Left lobe of liver (tissue), 2 donors: ENCODE measurements at places on chromosomes 6 and 20.

DNA sequence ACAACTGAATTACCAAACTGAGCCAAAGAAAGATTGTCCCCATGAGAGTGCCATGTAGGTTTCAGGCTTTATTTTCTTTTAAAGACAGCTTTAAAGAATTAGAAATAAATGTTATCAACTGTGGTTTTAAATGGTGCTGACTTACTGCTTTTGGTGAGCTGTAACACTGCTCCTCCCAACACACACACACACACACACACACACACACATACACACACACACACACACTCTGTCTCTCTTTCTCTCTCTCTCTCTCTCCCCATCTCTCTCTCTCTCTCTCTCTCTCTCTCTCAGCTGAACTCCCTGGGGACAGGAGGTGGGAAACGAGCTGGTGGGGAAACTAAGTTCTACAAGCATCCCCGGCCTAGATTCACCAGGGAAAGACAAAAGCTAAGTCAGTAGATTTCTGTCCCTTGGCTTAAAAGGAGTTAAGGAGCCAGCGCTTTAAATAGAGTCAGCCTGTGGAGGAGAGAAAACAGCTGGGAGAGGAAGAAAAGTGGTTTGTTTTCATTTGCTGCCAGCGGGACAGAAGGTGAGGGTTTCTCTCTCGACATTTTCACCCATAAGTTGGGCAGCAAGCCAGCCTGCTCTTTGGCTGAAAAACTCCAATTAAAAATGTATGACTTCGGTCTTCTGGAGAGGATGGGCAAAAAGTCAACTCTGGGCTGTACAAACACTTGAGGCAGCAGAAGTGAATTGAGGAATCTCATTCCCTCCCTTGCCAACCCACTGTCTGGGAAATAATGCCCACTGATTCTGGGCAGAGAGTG, 27.4 kb downstream of the CBLN4 start:
- DNase-seq: no peak

DNA sequence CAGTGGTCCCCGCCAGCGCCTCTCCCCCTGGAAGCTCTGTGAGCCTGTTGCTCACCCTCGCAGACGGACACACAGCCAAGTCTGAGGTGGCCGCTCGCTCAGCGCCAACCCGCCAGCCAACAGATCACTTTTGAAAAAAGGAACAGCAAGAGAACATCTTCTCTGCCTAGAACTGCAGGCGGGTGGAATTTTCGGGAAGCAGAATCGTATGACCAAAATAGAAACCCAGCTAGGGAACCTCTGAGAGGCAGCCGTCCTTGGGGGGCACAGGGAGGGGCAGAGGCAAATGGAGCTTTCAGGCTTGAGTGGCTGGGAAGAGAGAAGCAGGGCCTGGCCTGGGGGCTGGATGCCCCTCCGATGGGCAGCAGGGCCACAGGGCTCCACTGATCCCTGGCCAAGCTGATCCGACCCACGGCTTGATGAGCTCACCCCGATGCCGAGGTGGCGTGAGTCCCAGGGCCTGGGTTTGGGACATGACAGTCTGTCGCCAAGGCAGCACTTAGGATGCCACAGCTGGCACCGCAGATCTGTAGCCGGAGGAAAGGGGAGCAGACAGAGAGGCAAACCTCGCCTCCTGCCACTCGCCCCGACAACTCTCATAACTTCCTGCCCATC, 9.8 kb downstream of the NFATC2 start:
- DNase-seq: no peak

DNA sequence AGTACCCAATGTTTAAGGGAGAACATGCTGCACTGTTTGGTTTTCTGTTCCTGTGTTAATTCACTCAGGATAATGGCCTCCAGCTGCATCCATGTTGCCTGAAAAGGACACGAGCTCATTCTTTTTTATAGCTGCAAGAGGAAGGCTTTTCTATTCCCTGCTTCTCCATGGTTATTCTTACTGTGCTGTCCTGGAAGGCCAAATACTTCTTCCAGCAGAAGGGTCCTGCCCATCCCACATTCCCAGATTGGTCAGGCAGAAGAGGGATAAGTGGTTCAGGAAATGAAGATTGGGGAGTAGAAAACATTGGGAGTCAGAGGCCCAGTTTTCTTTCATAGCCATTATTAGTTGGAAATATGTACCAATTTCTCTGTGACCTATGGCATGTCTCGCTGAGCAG, 122.4 kb downstream of the TCP11 start:
- DNase-seq: no peak

DNA sequence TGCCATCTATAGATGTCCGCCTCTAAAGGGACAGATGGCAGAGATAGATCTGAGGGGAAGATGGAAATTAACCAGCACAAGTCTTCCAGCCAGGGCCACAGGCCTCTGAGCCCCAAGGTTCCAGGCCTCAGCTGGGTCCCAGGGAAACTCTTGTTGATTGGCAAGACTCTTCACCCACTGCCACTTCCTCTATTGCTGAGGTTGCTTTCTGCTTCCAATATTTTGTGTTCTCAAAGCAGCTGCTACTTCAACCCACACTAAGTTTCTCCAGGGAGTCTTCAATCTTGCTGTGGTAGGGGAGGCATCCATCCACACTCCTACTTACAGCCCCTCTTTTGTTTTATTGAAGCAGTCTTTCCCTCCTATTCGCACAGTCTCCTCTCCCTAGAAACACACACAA, 36.4 kb upstream of the SASH1 start:
- no peak for DNase-seq

DNA sequence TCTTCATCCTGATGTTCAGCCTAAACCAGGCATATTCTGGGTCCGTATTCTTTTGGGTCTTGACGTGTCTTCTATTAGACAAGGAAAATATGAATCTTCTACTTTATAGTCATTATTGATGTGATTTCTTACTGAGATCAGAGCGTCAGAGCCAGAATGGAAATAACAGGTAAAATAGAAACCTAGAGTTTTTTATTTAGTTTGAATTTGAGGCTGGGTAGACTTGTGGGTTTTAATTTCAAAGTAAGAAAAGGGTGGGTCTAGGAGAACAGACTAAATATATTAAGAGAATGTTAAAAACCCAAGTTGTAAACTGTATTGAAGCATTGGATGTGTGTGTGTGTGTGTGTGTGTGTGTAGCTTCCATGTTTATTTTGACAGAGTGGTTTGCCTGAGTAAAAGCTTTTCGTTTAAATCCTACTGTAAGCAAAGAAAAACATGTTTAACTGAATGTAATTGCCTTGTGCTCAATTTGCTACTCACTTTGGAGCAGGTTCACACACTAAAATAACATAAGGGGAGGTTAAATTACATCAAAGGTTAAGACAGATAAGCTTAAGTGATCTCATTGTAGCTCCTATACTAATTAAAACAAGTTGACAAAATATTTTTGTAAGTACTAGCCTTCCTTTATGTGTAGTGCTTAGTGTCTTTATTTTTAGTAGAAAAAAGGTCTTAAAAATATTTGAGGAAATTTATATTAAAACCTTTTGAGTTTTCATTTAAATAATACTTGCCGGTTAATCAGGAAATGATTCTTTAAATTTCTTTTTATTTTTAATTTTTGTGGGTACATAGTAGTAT, 17.4 kb downstream of the HECA start:
- no peak for DNase-seq

DNA sequence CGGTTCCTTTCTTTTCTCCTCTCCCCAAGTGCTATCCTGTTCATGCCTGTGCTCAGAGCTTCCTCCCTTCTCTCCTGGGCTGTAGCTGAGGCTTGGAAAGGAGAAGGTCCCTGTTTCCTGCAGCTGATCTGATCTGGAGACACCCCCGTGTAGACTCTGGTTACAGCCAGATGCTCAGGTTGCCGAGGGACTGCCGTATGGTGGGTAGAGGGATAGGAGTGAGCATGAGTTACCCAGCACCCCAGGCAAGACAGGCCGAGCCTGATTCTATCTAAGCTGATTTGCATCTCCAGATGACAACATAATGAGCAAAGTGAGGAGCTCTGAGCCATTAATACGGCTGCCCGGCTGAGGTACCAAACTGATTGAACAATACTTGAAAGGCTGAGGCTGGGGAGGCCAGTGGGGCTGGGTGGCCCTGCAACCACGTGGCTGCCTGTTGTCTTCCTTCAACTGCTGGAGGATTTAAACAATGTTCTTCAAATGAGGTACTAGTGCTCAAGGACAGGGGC, 91.8 kb downstream of the ASXL1 start:
- DNase-seq: no peak

DNA sequence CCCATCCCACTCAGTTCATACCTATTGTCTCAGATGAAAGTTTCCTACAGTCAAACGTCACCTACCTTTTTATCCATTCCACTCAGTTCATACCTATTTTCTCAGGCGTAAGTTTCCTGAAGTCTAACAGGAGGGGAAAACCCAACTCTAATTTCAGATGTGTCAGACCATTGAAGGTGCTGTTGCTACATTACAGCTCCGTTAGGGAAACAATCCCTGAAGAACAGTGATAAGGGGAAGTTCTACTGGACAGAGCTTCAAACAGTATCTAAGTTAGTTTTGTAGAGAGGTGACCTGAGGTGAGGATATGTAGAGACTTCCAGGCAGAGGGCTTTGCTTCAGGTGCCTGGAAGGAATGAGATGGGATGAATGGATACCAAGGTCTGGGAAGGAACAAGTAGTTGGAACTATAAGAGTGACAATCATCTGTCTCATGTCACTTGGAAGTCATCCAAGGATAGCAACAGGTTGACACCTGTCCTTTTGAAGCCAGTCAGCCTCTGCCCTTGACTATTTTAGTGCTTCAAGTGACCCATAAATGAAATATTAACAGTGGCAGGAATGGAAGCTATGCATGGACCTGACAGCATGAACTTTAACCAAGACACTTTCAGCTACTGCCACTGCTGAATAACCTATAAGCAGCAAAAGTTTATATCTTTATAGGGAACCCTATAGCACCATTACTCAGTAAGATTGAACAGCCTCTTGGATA, 191.6 kb upstream of the MOCS1 start:
- DNase-seq: no peak

- no peak for DNase-seq
Observed at GRCh38 chr6:7566107-7566506, 23.9 kb upstream of the SNRNP48 start.

DNA sequence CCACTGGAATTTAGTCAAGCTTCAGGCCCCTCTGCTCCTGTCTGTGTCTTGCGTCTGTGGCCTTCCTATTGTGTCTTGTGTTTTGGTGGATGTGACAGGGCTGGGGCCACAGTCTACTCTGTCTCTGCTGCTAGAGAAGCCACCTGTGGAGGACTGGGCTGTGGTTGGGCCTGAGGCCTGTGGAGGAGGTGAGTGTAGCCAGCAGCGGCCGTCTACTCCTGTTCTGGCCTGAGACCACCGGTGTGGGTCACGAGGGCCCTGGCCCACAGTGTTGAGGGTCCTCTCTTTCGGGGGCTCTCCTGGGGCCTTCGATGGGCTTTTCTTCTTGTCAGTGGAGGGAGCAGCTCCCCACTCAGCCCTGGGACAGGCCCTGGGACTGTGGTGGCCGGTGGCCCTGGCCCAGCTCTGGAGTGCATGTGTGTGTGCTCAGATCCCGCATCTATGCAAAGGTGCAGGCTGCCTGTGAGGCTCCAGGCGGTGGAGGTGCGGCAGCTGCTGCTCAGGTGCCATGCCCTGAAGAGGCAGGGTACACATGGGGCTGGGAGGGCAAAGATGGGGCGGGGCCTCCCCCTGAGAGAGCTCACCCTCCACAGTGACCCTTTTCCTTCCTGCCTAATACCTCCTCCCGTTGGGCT, 20.8 kb downstream of the SDCBP2 start:
- no peak for DNase-seq

DNA sequence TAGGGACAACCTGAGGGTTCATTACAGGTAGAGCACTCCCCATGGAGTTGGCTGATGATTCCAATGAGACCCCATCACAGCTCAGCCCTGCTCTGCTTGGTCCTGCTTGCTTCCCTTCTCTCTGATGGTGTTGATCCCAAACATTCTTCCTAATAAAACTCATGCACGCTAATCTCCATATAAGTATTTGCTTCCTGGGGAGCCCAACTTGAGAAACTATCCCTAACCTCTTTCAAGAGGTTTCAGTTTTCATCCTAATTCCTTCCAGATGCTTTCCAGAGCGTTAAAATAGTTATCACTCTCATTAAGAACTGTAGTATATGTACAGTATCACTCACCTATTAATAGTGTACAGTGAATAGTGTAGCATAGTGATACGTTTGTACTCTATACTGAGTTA, 68.1 kb downstream of the EPHA7 start:
- no peak for DNase-seq

- DNase-seq: no peak
Observed at GRCh38 chr20:4524307-4524706, 197.4 kb upstream of the PRND start.

DNA sequence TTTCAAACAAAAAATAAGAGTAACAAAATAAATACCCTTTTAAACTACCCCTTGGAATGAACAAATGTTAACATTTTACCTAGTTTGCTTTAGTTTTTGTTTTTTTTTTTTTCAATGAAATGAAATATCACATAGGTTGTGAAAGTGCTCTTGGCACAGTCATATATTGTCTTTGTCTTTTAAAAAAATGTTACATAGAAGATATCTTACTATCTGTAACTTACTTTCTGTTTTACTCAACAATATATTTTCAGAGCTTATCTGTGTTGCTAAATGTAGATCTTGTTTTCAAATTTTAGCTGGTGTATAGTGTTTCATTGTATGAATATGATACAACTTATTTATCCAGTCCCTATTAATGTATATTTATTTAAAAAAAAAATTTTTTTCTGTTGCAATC, 8.6 kb downstream of the CEP57L1 start:
- DNase-seq: no peak

- no peak for DNase-seq
Observed at GRCh38 chr6:15338476-15338875, 92.6 kb downstream of the JARID2 start.

- no peak for DNase-seq
Observed at GRCh38 chr6:80689716-80690395, 583.4 kb downstream of the BCKDHB start.

GRCh38 chr6:56416247-56416646, 168.9 kb upstream of the COL21A1 start:
- no peak for DNase-seq
